ENCODE measurements at places on chromosomes 7 and 10.

DNA sequence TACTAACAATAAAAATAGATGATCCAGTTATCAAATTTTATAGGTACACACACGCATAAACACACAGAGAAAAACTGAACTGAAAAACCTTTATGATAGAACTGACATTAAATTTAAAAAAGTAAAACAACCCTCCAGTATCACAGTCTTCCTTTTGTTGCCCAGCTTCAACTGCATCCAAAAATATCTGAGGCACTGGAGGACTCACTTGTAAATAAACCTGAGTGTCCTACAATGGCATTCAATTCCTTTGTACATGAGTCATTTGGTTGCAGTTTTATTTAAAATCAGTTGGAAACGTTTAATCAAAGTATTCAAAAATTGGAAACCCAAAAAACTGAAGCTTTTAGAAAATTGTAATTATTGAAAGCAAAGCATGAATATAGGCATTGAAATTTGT lies 265.2 kb upstream of the CSTF2T start:
- DNase-seq: no peak

DNA sequence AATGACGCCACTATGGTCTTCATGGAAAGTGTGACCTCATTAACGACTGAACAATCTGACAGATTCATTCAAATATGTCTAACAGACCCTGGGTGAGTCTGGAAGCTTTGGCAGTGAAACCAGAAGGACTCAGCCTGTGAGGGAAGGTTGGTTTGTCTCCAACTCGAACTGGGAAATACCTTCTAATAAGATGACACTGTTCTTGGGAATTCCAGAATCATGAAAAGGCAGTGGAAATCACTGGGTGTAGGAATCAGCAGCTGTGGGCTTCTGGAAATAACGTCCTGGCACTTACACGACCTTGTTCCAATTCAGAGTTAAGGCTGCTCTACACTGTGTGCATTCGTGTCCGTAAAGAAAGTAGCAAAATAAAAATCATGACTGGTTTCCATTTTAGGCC lies 75.1 kb downstream of the DGKI start:
- no peak for DNase-seq

DNA sequence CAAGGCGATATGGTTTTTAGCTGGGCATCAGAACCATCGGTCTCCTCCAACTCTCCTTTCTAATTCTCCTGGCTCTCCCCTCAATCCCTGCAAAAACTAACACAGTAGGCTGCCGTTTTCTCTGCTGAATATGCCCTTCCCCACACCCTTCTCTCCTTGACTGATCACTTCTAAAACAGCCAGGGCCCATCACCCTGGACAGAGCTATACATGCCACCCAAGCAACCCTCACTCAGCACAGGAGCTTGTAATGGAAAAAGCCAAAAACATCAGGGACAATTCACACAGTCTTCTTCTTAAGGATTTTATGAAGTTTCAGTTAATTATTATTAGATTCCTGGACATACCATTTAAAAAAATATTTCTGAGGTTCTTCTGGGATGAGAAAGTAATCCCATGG lies 61.5 kb downstream of the PIK3AP1 start:
- no peak for DNase-seq

DNA sequence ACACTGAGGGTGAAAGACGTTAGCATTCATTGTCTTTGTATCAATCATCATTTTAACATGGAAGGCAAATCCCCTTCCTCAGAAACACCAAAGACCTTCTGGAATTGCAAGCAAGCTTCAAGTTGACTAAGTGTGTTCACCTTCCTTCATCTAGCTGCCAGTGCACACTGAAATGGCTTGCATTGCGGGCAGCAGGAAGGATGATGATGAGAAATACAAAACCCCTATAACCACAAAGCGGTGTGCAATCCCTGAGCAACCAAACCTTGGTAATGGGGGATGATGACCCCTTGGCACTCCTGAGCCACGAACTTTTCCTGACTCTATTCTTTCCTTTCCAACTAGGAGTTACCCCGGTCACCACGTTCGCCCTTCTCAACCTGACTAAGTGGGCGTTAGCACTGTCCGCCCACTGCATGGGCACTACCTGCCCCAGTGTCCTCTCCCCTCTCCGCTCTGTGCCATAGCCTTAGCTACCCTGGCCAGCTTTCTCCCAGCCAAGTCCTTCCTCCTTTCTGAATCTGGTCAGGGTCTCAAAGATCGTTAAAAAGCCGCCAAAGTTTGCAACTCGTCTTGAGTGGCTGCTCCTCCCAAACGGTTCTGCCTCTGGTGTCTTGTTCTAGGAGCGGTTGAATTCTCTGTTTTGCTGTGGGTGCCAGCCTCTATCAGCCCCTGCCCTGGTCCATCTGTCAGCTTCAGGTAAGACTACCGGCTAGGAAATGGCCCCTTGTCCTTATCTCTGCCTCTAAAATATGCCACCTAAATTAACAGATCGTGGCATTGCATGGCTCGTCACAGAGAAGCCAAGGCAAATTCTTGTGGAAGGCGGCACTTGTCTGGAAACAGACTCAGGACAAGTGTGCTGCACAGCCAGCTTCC lies 586 bp upstream of the AOC1 start:
- no peak for DNase-seq

- no peak for DNase-seq
Measured at GRCh38 chr10:128174581-128175559, 48.6 kb upstream of the MKI67 start.

DNA sequence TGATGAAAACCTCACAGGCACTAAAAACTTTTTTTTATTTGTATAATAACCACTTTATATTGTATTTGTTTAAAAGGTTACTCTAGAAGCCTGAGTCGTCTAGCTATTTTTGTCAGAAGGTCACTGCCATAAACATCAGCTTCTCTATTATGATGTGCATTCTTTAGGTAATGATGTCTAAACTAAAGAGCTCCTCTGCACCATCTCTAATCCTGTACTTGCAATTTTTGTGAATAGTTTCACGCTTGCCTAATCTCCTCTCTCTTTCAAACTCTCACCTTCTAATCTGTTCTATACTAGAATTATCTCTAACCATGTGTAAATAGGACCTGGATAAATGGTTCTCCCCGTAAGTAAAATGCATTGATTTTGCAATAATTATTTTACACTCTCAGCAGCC lies 10.5 kb upstream of the CHUK start:
- DNase-seq: no peak

- DNase-seq: no peak
Measured at GRCh38 chr7:149310113-149310836, 48.3 kb downstream of the ZNF783 start.

DNA sequence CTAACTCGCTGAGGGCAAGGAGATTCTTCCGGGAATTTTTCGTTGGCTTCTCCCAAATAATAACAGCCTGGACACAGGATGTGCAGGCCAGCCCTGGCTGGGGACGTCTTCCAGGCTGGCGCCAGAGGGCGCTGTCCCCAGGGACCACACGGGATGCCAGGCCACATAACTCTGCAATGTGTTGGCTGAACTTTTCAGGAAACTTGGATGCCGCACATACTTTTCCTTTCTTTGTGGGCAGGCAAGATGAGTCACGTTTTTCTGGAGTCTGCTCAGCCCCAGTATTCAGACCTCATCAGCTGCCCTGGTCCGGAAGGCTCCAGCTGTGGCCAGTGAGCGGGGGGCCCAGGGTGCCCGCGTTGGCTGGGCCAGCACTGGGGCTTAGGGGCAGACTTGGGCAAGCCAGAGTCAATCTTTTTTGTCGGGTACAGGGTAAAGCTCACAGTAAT lies 122.7 kb downstream of the PRKAG2 start:
- no peak for DNase-seq

DNA sequence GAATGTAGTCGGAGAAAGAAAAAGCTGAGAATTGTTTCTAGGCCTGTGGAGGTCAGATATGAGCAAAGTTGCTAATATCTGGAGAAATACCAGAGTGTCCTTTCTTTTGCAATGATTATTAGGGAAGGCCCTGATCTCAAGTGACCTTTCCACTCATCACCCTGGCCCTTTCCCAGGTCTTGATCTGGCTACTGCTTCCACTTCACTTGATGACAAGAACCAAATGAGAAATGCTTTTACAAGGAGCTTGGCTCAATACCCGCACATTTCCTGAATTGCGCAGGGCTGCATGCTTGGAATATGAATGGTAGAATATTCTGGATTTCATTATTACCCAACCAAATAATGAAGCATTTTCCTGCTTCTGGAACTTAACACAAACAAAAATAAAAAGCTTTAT lies 104.6 kb downstream of the ITGB8 start:
- no peak for DNase-seq

DNA sequence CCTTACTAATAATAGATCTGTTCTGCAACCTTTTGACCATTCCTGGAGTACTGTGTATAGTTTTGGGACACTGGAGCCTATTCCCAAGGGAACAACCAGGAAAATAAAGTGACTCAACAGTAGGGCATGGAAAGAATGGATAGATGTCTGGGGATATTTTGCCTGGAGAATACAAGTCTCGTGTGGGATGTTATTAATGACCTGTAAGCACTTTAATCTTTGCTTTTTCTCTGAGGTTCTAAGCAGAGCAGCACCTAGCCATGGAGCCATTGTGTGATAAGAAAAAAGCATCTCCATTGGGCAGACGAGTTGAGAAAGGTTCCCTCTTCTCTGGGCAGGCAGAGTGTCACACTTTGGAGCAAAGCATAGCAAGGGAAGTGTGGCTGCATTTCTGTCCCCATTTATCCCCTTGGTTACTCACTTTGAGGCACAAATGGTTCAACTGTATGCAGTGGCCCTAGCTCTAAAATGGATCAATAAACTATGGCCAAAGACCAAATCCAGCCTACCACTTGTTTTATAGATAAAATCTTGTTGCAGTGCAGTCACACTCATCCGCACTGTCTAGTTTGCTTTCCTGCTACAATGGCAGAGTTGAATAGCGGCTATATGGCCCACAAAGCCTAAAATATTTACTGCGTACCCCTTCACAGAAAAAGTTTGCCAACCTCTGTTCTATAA lies 21.0 kb upstream of the CCDC71L start:
- no peak for DNase-seq

GRCh38 chr7:28626624-28627262 lies 214.4 kb downstream of the CREB5 start:
- DNase-seq: no peak

GRCh38 chr10:71354776-71355175 lies 35.7 kb downstream of the SLC29A3 start:
- DNase-seq: no peak

GRCh38 chr7:50854831-50855230 lies 72.1 kb upstream of the GRB10 start:
- DNase-seq: no peak

GRCh38 chr10:130010653-130011052 lies 46.6 kb upstream of the EBF3 start:
- no peak for DNase-seq

- no peak for DNase-seq
Measured at GRCh38 chr7:139127648-139128047, 18.1 kb upstream of the ZC3HAV1 start.

DNA sequence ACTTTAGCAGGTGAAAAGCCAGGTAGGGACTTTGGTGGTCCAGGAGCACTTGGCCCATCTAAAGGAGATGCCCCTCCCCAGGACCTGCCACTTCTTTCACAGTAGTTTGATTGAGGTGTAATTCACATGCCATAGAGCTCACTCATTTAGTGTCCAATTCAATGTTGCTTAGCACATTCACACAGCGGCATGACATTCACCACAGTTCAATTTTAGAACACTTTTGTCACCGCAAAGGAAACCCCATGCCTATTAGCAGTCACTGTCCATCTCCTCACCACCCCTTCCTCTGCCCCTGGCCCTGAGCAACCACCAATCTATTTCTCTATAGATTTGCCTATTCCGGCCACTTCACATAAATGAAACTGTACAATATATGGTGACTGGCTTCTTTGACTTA lies 211.6 kb upstream of the ZMIZ1 start:
- no peak for DNase-seq

DNA sequence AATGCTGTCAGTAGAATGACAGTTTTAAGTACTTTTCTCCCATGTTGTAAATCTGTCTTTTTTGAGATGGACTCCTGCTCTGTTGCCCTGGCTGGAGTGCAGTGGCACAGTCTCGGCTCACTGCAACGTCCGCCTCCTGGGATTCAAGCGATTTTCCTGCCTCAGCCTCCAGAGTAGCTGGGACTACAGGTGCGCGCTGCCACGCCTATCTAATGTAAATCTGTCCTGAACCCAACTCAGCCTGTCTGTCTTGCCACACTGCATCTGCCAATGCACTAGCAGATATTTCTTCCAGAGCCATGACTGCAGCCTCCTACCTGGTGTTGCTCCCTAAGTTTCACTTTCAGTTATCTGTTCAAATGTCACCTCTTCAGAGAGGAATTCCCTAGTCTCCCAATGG lies 264.1 kb downstream of the PHF14 start:
- no peak for DNase-seq

GRCh38 chr7:50307368-50308032 lies 3.0 kb downstream of the IKZF1 start:
- DNase-seq: no peak

GRCh38 chr7:155583636-155584035 lies 37.3 kb upstream of the CNPY1 start:
- DNase-seq: no peak

DNA sequence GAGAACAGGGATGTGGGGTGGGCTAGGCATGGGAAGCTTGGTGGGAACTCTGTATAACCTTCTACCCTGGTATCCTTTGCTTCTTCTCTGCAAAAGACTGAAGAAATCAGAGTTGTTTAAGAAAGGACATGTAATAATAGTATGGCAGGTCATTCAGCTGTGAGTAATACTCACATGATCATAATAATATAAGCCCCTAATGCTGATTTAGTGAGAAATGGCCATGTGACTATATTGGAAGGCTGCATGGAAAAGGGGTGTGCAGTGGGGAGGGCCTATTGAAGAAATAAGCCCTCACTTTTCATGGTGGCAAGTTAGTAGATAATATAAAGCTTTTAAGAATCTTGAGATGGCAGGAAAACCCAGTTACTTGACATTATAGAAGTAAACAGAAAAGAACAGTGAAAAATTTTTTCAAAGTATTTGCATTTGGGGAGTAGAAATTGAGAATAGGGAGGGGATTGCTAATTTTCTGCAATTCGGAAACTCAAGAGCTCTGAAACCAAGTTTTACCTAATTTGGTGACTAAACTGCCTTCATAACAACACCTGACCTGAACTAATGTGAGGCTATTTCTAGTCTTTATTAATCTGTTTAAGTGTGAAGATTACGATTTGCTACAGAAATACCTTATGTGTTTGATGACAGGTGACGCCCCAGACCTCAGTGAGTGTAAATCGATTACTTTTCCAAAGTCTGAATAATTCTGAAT lies 44.4 kb downstream of the ATXN7L1 start:
- no peak for DNase-seq
